ENCODE measurements at places on chromosomes 12 and 14. TPM values are rescaled to one million over a fixed set of nuclear protein-coding genes. Genes with fewer than 3 reads are reported as not detected.

Gene FOXG1
- total RNA-seq = not detected

DNA sequence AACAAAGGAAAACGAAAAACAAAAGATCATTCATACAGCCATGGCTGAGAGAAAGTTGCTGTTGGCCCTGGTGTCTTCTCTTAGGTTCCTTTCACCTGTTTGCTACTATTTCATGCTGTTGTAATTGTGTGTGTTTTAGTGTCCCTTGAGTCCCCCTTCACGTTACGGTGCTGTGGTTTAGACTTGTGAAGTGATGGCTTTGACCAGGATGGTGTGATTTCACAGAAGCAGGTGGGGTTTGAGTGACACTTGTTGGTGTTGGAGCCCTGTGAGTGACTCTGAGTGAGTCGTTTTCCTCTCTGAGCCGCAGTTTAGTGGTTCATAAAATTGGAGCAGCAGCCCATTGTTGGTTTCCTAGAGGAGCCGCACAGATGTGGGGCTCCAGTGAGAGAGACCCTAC lies 635.4 kb downstream of the VRK1 start:
- no peaks in the 10 kb centered on the region for H3K36me3 ChIP-seq
- DNase-seq = no peak
- H3K4me3 ChIP-seq = no peak overlapping the region
- no peaks in the 10 kb centered on the region for H3K4me1 ChIP-seq
- H3K27ac ChIP-seq = no peak overlapping the region

DNA sequence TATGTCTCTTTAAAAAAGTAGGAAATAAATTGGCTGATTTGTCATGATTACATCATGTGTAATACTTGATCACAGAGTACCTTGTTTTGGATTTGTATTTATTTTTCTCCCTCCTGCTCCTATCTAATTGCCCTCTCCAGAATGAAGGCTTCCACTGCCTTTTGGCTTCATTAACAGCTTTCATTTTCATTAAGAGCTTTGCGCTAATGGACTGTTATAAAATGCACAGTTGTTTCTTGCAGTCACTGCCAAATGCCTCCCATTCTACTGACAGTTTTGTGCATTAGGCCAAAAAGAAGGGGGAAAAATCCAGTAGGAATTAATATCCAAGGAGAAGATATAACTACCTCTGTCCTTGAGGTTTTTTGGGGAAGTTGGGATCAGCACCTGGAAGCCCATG lies 159.2 kb downstream of the NRXN3 start:
- peaks cover 3% of the 10 kb centered on the region for H3K4me1 ChIP-seq
- H3K36me3 ChIP-seq = no peaks in the 10 kb centered on the region
- H3K27ac ChIP-seq = no peak overlapping the region
- DNase-seq = no peak

- H3K27ac ChIP-seq = no peak overlapping the region
- H3K4me3 ChIP-seq = no peak overlapping the region
- H3K36me3 ChIP-seq = no peaks in the 10 kb centered on the region
- no peak for DNase-seq
- H3K4me1 ChIP-seq = no peaks in the 10 kb centered on the region
- H3K27me3 ChIP-seq = no peaks in the 10 kb centered on the region
These were observed 15.8 kb upstream of the PTPRR start for GRCh38 chr12:70936203-70936813.

- H3K27me3 ChIP-seq = peaks cover 9% of the 10 kb centered on the region
- peaks cover 9% of the 10 kb centered on the region for H3K4me1 ChIP-seq
- no peak overlapping the region for H3K4me3 ChIP-seq
- no peak overlapping the region for H3K27ac ChIP-seq
- no peaks in the 10 kb centered on the region for H3K36me3 ChIP-seq
These were observed 6.2 kb downstream of the DTX1 start for GRCh38 chr12:113062502-113063395.

DNA sequence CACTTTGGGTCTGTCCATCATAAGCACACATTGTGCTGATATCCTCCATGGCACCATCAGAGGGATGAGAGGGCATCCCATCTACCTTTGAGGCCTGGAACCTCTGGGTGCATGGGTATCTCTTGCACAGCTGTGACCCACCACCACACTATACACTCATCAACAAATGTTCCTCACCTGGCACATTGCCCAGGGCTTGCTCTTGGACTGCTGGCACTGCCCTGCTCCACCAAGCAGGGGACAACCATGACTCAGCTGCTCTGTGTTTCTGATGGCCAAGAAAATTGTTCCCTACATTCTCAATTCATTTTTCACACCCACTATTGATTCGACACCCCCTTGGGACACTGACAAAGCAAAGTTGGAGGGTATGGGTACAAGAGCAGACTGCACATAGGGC lies 155.5 kb downstream of the PTPRO start:
- H3K4me3 ChIP-seq = no peak overlapping the region
- H3K27me3 ChIP-seq = no peaks in the 10 kb centered on the region
- peaks cover 34% of the 10 kb centered on the region for H3K4me1 ChIP-seq
- no peak for DNase-seq
